ENCODE measurements at places on chromosomes 6 and 20. TPM values are rescaled to one million over a fixed set of nuclear protein-coding genes. Genes with fewer than 3 reads are reported as not detected.

The ALDH8A1 gene
- polyA plus RNA-seq: 0.25 TPM

The CLPSL2 gene
- polyA plus RNA-seq: not detected

The TAAR8 gene
- not detected for polyA plus RNA-seq

The PLA2G7 gene
- not detected for polyA plus RNA-seq

The VSX1 gene
- polyA plus RNA-seq: not detected

The INSM1 gene
- not detected for polyA plus RNA-seq

The RAMACL gene
- 0.10 TPM for polyA plus RNA-seq

The ABHD16B gene
- polyA plus RNA-seq: not detected

The HCK gene
- not detected for polyA plus RNA-seq

The C6orf15 gene
- not detected for polyA plus RNA-seq

The MYL9 gene
- not detected for polyA plus RNA-seq

The CST7 gene
- 0.08 TPM for polyA plus RNA-seq

The L3MBTL1 gene
- polyA plus RNA-seq: 8.9 TPM

The SGK1 gene
- 440 TPM for polyA plus RNA-seq

The NRSN1 gene
- polyA plus RNA-seq: 0.02 TPM

The MAS1 gene
- not detected for polyA plus RNA-seq

The PCK1 gene
- polyA plus RNA-seq: not detected

The AKAP12 gene
- polyA plus RNA-seq: 46.5 TPM

The PARD6B gene
- 0.49 TPM for polyA plus RNA-seq

The TTLL9 gene
- 0.32 TPM for polyA plus RNA-seq

The PRDM13 gene
- polyA plus RNA-seq: 0.02 TPM

The APCDD1L gene
- polyA plus RNA-seq: 0.99 TPM

The CFAP206 gene
- polyA plus RNA-seq: 0.46 TPM

The LTV1 gene
- 19.4 TPM for polyA plus RNA-seq

The DEFB124 gene
- polyA plus RNA-seq: 0.26 TPM

The OR12D3 gene
- polyA plus RNA-seq: not detected

The CST2 gene
- not detected for polyA plus RNA-seq

The HAO1 gene
- not detected for polyA plus RNA-seq

The MED20 gene
- polyA plus RNA-seq: 29.6 TPM

The SIRPB2 gene
- polyA plus RNA-seq: not detected

The THBD gene
- polyA plus RNA-seq: 0.13 TPM

The BCLAF1 gene
- 21.9 TPM for polyA plus RNA-seq

The SLC22A23 gene
- polyA plus RNA-seq: not detected

The MOG gene
- not detected for polyA plus RNA-seq

The FAM83C gene
- polyA plus RNA-seq: not detected

The PKHD1 gene
- under 0.01 TPM for polyA plus RNA-seq

The DOK5 gene
- polyA plus RNA-seq: 12.3 TPM

The CST4 gene
- not detected for polyA plus RNA-seq

The ERVFRD-1 gene
- polyA plus RNA-seq: not detected

The DEFB127 gene
- polyA plus RNA-seq: not detected

The TFAP2C gene
- not detected for polyA plus RNA-seq

The CNKSR3 gene
- 1.6 TPM for polyA plus RNA-seq

The TP53TG5 gene
- not detected for polyA plus RNA-seq

The COL9A1 gene
- polyA plus RNA-seq: not detected

The XKR7 gene
- polyA plus RNA-seq: 0.02 TPM

The ANGPT4 gene
- polyA plus RNA-seq: not detected

The SAYSD1 gene
- polyA plus RNA-seq: 7.2 TPM

The TSPO2 gene
- polyA plus RNA-seq: not detected

The ATP9A gene
- polyA plus RNA-seq: 11.0 TPM

The DDX27 gene
- 51.9 TPM for polyA plus RNA-seq

The TULP1 gene
- polyA plus RNA-seq: not detected

The SAMD3 gene
- polyA plus RNA-seq: 15.8 TPM

The TSPYL1 gene
- polyA plus RNA-seq: 27.9 TPM

The UST gene
- polyA plus RNA-seq: 5.0 TPM

The MEI4 gene
- not detected for polyA plus RNA-seq

The LEMD2 gene
- 59.5 TPM for polyA plus RNA-seq

The MYB gene
- polyA plus RNA-seq: 1.2 TPM
